ENCODE measurements at places on chromosomes 2 and 18.

DNA sequence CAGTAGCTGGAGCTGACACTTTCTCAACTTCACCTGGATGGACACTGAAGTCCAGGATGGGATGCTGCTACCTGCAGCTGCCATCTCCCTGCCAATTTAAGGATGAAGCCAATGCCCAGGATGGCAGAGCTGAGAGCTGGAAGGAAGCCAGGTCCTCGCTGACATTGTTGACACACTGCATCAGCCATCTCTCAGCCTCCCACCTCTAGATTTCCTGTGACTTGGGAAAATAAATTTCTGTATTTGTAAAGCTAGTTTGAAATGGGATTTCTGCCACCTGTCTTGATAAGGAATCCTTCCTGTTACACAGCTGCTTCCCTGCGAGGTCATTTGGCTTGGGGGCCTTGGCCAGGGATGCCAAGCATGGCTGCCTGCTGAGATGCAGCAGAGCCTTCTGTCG lies 43.5 kb downstream of the KCTD1 start:
- H3K4me1 ChIP-seq, result no peaks in the 10 kb centered on the region
- H3K4me3 ChIP-seq, result no peak overlapping the region
- no peaks in the 10 kb centered on the region for H3K36me3 ChIP-seq
- H3K27me3 ChIP-seq, result no peaks in the 10 kb centered on the region
- no peak overlapping the region for H3K27ac ChIP-seq

DNA sequence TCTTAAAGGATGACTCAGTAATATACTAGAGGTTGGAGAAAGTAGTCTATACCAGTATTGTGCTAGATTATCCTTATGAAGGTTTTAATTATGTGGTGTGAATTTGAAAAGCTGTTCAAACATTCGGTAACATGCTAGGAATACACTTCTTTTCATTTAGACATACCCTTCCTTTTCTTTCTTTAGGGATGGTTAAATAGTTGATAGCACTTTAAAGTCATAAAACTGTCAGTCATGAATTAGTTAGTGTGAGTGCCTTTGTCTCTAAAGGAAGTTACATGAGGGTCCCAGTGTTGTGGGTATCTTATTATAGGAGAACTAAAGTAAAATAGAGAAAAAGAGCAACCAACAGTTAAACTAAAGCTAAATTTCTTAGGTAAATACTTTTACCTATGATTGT lies 149.3 kb downstream of the CSRNP3 start:
- peaks cover 11% of the 10 kb centered on the region for H3K4me1 ChIP-seq
- no peak overlapping the region for H3K4me3 ChIP-seq
- H3K27me3 ChIP-seq, result no peaks in the 10 kb centered on the region

GRCh38 chr2:37427241-37427640 lies 82.8 kb downstream of the QPCT start:
- H3K27me3 ChIP-seq, result no peaks in the 10 kb centered on the region
- DNase-seq, result no peak
- no peak overlapping the region for H3K4me3 ChIP-seq
- no peaks in the 10 kb centered on the region for H3K4me1 ChIP-seq

GRCh38 chr18:1011349-1011748 lies 106.7 kb downstream of the ADCYAP1 start:
- DNase-seq, result no peak
- no peaks in the 10 kb centered on the region for H3K36me3 ChIP-seq

DNA sequence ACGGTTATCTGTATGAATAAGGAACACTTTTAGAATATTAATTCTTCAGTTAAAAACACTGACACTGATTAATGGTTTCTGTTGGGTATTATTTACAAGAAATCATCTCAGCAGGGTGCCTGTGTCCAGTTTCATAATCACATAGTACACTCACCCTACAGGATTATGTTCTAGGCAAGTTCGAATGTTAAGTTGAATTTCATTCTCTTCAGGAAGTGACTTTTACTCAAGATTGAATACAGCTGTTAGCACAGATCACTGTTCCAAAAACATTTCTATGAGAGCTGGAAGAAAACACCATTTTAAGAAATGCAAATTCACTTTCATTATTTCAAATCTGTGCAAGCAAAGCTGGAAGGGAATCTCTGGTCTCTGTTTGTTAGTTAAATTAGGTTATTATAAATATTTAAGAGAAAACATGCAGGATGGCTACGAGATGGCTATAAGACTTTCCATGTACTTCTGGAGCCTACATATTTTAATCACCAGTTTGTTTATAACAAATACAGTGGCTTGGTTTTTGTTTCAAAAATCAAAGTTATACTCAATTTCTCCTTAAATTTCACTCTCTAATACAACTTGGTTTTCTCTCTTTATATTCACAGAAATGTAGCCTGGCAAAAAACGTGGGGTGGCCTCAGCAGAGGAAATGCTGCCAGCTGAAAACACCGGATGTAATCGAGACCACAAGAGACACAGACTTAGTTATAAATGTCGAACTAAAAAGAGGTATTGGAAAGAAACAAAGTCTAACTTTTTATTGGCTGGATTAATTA lies 65.8 kb downstream of the RBMS1 start:
- peaks cover 20% of the 10 kb centered on the region for H3K4me1 ChIP-seq
- peak overlapping the region; percentile 27 for H3K4me3 ChIP-seq
- H3K36me3 ChIP-seq, result no peaks in the 10 kb centered on the region
- DNase-seq, result no peak
- H3K27ac ChIP-seq, result peak overlapping the region; percentile 58

GRCh38 chr2:212520340-212520739 lies 18.3 kb downstream of the ERBB4 start:
- H3K27ac ChIP-seq, result no peak overlapping the region
- H3K4me3 ChIP-seq, result no peak overlapping the region
- H3K27me3 ChIP-seq, result no peaks in the 10 kb centered on the region
- H3K4me1 ChIP-seq, result no peaks in the 10 kb centered on the region
- DNase-seq, result no peak
- no peaks in the 10 kb centered on the region for H3K36me3 ChIP-seq
